ENCODE measurements at places on chromosomes 7 and 10. TPM values are rescaled to one million over a fixed set of nuclear protein-coding genes. Genes with fewer than 3 reads are reported as not detected.

The LIPN gene
- not detected for total RNA-seq

The SPDYE2 gene
- not detected for total RNA-seq

GRCh38 chr7:123687161-123687560 lies 31.5 kb downstream of the LMOD2 start:
- no peaks in the 10 kb centered on the region for H3K27me3 ChIP-seq
- no peak overlapping the region for H3K4me3 ChIP-seq
- H3K27ac ChIP-seq = no peak overlapping the region
- no peaks in the 10 kb centered on the region for H3K4me1 ChIP-seq
- DNase-seq = no peak
- peaks cover 3% of the 10 kb centered on the region for H3K36me3 ChIP-seq

GRCh38 chr10:88178758-88179157 lies 315.3 kb downstream of the PTEN start:
- H3K4me3 ChIP-seq = no peak overlapping the region
- H3K4me1 ChIP-seq = peaks cover 2% of the 10 kb centered on the region
- no peak overlapping the region for H3K27ac ChIP-seq
- no peak for DNase-seq
- no peaks in the 10 kb centered on the region for H3K36me3 ChIP-seq

DNA sequence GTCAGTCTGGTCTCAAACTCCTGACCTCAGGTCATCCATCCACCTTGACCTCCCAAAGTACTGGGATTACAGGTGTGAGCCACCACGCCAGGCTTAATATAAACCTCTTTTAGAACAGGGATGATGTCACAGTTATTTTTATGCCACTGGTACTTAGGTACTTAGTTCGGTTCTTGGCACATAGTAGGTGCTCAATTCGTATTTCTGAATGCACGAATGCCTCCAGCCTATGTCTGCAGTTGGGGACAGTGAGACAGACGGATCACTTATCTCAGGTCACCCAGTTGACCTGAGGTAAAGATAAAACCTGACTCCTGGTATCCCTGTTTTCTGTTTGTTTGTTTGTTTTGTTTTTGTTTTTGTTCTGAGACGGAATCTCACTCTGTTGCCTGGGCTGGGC lies 6.1 kb upstream of the NAT16 start:
- no peaks in the 10 kb centered on the region for H3K4me1 ChIP-seq
- no peak overlapping the region for H3K27ac ChIP-seq
- no peaks in the 10 kb centered on the region for H3K36me3 ChIP-seq
- DNase-seq = no peak
- H3K27me3 ChIP-seq = peaks cover 6% of the 10 kb centered on the region

DNA sequence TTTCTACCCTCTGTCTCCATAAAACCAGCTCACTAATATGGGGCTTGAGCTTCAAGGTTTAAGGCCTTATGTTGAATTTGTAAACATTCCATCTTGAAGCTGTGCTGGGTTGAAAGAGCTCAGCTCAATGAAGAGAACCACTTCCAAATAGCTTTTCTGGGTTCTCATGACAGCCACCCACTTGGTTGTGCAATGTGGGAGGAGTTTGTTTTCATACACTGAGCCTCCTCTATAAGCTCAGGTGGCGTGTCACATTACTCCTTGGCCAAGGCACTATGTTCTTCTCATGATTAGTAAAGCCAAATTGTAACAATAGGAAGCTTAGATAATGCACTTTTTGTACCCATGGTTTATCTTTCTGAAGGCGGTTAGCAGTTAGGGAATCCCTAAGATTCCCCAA lies 265.6 kb downstream of the PTEN start:
- no peaks in the 10 kb centered on the region for H3K4me1 ChIP-seq
- H3K4me3 ChIP-seq = no peak overlapping the region
- no peak for DNase-seq
- no peaks in the 10 kb centered on the region for H3K36me3 ChIP-seq

DNA sequence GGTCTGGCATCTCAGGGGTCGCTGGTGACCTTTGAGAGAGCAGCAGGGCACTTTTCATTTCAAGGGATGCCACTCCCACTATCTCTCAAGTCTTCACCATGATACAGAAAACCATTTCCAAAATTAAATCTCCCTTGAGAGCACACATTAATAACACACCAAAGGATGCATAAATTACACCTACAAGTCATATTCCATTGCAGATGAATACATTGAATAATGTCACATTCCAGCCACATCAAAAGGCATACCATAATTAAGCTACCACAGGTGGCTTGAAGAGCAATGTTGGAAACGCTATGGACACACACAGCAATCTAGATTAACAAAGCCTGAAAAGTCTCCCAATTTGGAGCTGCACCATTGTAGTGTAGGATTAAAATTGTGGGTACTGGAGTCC lies 353.3 kb upstream of the ZMIZ1 start:
- no peak overlapping the region for H3K27ac ChIP-seq
- DNase-seq = no peak
- H3K4me1 ChIP-seq = peaks cover 12% of the 10 kb centered on the region
- no peak overlapping the region for H3K4me3 ChIP-seq

The MRLN gene
- not detected for total RNA-seq

DNA sequence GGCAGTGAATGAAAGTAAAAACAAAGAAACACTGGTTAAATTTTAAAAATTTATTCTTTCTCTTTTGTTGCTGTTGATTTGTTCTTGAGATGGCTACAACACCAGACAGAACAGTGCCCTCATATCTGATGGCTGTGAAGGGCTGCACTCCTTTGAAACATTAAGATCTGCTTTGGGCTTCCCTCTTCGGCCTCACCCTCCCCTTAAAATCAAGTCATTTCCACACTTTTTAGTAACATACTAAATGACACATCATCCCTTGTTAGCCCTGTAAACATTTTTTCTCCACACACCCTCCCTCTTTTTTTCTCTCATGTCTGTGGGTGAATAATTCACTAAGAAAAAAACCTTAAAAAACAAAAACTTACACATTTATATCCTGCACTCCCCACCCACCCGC lies 16.4 kb downstream of the IRF5 start:
- no peaks in the 10 kb centered on the region for H3K4me1 ChIP-seq
- H3K27me3 ChIP-seq = no peaks in the 10 kb centered on the region

The SNX13 gene
- total RNA-seq = 24.9 TPM

DNA sequence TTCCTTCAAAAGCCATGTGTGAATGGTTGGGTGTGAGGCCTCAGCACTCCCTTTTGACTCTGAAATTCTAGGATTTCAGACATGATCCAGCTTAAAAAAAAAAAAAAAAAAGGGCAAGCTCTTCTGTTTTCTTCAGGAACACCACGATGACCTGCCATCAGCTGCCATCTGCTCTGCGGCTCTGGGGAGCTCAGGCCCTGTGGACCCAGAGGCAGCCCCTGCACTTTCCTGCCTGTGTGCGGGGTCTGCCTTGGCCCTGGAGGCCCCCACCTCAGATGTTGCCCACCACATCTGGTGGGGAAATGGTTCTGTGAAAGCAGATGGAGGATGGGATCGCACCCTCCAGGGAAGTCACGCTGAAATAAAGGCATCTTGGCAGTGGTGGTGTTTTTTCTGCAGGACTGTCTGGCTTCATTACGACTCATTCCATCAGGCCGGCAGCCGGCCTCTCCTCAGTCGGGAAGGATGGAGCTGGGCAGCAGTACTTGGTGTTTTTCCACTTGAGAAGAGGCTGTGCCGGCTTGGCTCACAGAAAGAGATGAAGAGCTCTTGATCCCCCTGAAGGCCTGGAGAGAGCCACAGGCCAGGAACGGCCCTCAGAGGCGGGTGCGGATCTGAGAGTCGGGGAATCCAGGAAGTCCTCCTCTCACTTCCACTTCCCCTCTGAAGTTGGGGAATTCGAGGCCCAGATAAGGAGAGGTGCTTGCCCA lies 66.1 kb upstream of the AQP1 start:
- H3K4me3 ChIP-seq = no peak overlapping the region
- peak; percentile 65 for DNase-seq

GRCh38 chr7:64541438-64542359 lies 21.2 kb downstream of the ZNF680 start:
- no peak overlapping the region for H3K4me3 ChIP-seq
- no peaks in the 10 kb centered on the region for H3K4me1 ChIP-seq
- peaks cover 6% of the 10 kb centered on the region for H3K36me3 ChIP-seq
- H3K27ac ChIP-seq = peak overlapping the region; percentile 6

DNA sequence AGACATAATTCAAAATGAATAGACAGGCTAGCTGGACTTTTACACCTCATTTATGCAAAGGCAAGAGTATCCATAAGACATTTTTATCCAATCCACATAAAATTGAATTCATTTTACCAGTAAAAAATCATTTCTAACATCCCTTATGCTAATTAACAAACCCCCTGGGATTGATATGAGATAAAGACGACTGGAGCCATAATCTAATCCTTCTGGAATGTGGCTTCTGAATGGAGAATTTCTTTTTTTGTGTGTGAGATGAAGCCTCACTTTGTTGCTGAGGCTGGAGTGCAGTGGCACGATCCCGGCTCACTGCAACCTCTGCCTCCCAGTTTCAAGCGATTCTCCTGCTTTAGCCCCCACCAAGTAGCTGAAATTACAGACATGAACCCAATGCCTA lies 90.4 kb downstream of the AKR1D1 start:
- H3K27me3 ChIP-seq = no peaks in the 10 kb centered on the region
- no peak overlapping the region for H3K27ac ChIP-seq

- H3K4me1 ChIP-seq = peaks cover 15% of the 10 kb centered on the region
- H3K36me3 ChIP-seq = peaks cover 3% of the 10 kb centered on the region
- H3K27ac ChIP-seq = peak overlapping the region; percentile 44
- no peaks in the 10 kb centered on the region for H3K27me3 ChIP-seq
Observed at GRCh38 chr10:48575901-48576300, 29.0 kb downstream of the ARHGAP22 start.

DNA sequence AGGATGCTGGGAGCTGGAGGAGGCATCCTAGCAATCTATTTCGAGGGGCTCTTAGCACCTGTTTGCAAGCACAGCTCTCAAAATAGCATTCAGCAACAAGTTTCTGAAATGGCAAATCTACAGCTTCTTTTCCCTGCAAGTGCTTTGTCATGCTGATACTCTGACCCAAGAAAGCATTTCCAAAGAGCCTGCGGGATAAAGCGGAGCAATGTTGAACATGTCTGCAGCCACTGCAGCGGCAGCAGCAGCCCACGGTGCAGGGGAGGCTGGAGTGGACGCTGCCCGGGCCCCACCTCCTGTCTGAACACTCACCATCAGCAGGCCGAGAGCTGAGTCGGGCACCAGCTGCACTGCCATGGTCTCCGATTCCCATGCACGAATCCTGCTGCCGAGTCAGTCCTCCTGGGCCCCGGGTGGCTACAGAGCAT lies 964 bp downstream of the FRMD4A start:
- H3K27me3 ChIP-seq = peaks cover 57% of the 10 kb centered on the region
- H3K36me3 ChIP-seq = no peaks in the 10 kb centered on the region
- peak; percentile 0 for DNase-seq
- no peaks in the 10 kb centered on the region for H3K4me1 ChIP-seq

The SLC18A3 gene
- not detected for total RNA-seq

The LIPJ gene
- not detected for total RNA-seq

GRCh38 chr10:119502209-119502608 lies 40.3 kb downstream of the RGS10 start:
- no peaks in the 10 kb centered on the region for H3K27me3 ChIP-seq
- no peak for DNase-seq
- H3K27ac ChIP-seq = no peak overlapping the region
- no peak overlapping the region for H3K4me3 ChIP-seq
- peaks cover 47% of the 10 kb centered on the region for H3K36me3 ChIP-seq

- peaks cover 29% of the 10 kb centered on the region for H3K4me1 ChIP-seq
- peaks cover 1% of the 10 kb centered on the region for H3K36me3 ChIP-seq
- no peaks in the 10 kb centered on the region for H3K27me3 ChIP-seq
- peak overlapping the region; percentile 62 for H3K27ac ChIP-seq
- H3K4me3 ChIP-seq = no peak overlapping the region
Observed at GRCh38 chr10:113056441-113057021, 106.5 kb downstream of the TCF7L2 start.

GRCh38 chr7:77797734-77798393 lies 370 bp downstream of the TMEM60 start:
- peak overlapping the region; percentile 90 for H3K27ac ChIP-seq
- H3K4me3 ChIP-seq = peak overlapping the region; percentile 81
- H3K36me3 ChIP-seq = no peaks in the 10 kb centered on the region
- peak; percentile 34 for DNase-seq
- no peaks in the 10 kb centered on the region for H3K27me3 ChIP-seq

- no peak overlapping the region for H3K4me3 ChIP-seq
- H3K36me3 ChIP-seq = no peaks in the 10 kb centered on the region
- DNase-seq = no peak
- H3K27me3 ChIP-seq = no peaks in the 10 kb centered on the region
- H3K27ac ChIP-seq = no peak overlapping the region
- H3K4me1 ChIP-seq = no peaks in the 10 kb centered on the region
Observed at GRCh38 chr10:59020502-59020901, 155.9 kb upstream of the PHYHIPL start.

- peaks cover 5% of the 10 kb centered on the region for H3K4me1 ChIP-seq
- H3K4me3 ChIP-seq = no peak overlapping the region
- no peaks in the 10 kb centered on the region for H3K27me3 ChIP-seq
Observed at GRCh38 chr10:124717911-124718741, 26.1 kb downstream of the FAM53B start.

The ASZ1 gene
- total RNA-seq = not detected

- H3K4me1 ChIP-seq = peaks cover 4% of the 10 kb centered on the region
- no peaks in the 10 kb centered on the region for H3K36me3 ChIP-seq
- DNase-seq = no peak
- no peaks in the 10 kb centered on the region for H3K27me3 ChIP-seq
- H3K27ac ChIP-seq = peak overlapping the region; percentile 91
- H3K4me3 ChIP-seq = peak overlapping the region; percentile 71
Observed at GRCh38 chr10:31929261-31930022, 811 bp upstream of the ARHGAP12 start.

DNA sequence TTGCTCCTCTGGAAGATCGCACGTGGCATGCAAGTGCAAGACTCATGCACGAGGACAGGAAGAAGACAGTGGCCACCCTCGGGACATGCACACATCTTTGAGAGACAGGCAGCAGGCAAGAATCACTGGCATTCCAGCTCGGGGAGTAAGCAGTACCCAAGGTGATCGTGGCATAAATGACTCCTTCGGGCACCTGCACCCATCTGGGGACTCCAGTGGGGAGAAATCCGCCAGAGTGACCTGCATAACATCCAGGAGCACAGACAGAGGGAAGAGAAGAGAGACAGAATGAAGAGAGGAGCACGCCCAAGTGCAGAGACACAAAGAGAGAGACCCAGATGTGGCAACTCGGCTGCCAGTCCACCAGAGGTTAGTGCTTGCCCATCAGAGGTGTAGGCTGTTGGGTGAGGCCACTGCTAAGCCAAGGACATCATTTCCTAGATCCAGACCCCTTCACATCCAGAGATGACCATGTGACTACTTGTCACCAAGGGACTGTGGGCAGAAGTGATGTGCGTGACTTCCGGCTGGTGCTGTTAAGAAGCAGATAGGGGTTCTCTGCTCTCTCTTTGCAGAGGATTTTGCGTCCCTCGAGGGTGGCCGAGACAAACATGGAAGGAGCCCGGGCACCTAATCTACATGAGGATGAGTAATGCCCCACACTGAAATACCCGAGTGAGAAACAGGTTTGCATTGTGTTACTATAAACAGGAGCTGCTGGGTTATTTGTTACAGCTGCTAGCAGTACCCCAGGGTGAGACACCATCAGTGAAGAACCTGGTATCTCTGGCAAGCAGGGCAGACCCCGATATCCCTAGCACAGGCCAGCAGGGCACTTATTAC lies 80.6 kb downstream of the VWA2 start:
- no peaks in the 10 kb centered on the region for H3K36me3 ChIP-seq
- DNase-seq = no peak
- H3K4me3 ChIP-seq = no peak overlapping the region
